ENCODE measurements at places on chromosomes 1 and 21.
A peak's percentile ranks its signal among the peaks of the same experiment; 100 is the strongest.

GRCh38 chr1:186967656-186968394, 139.1 kb downstream of the PLA2G4A start:
- DNase-seq = no peak

GRCh38 chr1:179177182-179177581, 52.3 kb downstream of the ABL2 start:
- DNase-seq = no peak

GRCh38 chr1:27031235-27032118, 18.8 kb upstream of the TENT5B start:
- peak; percentile 34 for DNase-seq

DNA sequence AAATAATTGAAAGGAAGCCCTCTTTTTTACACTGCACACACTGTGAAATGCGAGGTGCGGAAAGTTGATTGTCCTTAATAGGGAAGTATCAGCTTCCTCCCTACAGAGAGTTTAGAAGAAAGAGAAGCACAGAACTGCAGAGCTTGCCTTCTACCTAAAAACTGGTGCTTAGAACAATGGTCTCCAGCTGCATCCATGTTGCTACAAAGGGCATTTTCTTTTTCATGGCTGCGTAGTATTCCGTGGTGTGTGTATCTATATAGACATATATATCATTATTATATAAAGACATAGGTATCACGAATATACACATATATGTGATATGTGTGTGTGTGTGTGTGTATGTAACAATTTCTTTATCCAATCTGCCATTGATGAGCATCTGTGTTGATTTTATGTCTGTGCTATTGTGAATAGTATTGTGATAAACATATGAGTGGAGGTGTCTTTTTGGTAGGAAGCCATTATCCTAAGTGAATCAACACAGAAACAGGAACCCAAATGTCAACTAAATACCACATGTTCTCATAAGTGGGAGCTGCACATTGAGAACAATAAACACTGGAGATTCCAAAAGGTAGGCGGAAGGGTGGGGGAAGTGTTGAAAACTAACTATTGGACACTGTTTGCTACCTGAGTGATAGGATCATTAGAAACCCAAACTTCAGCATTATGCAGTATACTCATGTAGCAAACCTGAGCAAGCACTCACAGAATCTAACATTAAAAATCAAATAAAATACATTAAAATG, 290.0 kb upstream of the RUNX1 start:
- DNase-seq = no peak

All from cerebellum (tissue), 4 donors.